ENCODE measurements at places on chromosomes 16 and 17. TPM values are rescaled to one million over a fixed set of nuclear protein-coding genes. Genes with fewer than 3 reads are reported as not detected.

The TBC1D3K gene
- total RNA-seq: not detected

The SEC14L5 gene
- total RNA-seq: 1.6 TPM

The KRT15 gene
- not detected for total RNA-seq

The KRTAP4-6 gene
- not detected for total RNA-seq

The TMEM107 gene
- 221 TPM for total RNA-seq

The RAB11FIP4 gene
- 48.0 TPM for total RNA-seq

The TMEM238L gene
- total RNA-seq: not detected

The HBA1 gene
- total RNA-seq: 28.3 TPM

The MMP28 gene
- total RNA-seq: 8.1 TPM

The ERN2 gene
- not detected for total RNA-seq

The ABCC11 gene
- total RNA-seq: 0.52 TPM

The NAGS gene
- total RNA-seq: 0.42 TPM

The TMEM235 gene
- total RNA-seq: not detected

The C1QBP gene
- 93.6 TPM for total RNA-seq

The MSLN gene
- 0.21 TPM for total RNA-seq

The MMP25 gene
- total RNA-seq: 1.7 TPM

The MILR1 gene
- 29.4 TPM for total RNA-seq

The MYH13 gene
- not detected for total RNA-seq

The MMP2 gene
- total RNA-seq: 0.10 TPM

The CLEC3A gene
- not detected for total RNA-seq

The C16orf86 gene
- total RNA-seq: 6.8 TPM

The TMEM132E gene
- not detected for total RNA-seq

The KRTAP4-3 gene
- not detected for total RNA-seq

Data from mononuclear cell (primary cell).